ENCODE measurements at places on chromosomes 3 and 15.

- DNase-seq: no peak
These were observed 318.4 kb upstream of the TRIM42 start for GRCh38 chr3:140359233-140359995.

GRCh38 chr3:11850003-11850402 lies 3.3 kb upstream of the TAMM41 start:
- DNase-seq: no peak

- DNase-seq: no peak
These were observed 39.9 kb upstream of the SKOR1 start for GRCh38 chr15:67785431-67785830.

- DNase-seq: no peak
These were observed 151.2 kb upstream of the TMCO5A start for GRCh38 chr15:37783290-37783689.

DNA sequence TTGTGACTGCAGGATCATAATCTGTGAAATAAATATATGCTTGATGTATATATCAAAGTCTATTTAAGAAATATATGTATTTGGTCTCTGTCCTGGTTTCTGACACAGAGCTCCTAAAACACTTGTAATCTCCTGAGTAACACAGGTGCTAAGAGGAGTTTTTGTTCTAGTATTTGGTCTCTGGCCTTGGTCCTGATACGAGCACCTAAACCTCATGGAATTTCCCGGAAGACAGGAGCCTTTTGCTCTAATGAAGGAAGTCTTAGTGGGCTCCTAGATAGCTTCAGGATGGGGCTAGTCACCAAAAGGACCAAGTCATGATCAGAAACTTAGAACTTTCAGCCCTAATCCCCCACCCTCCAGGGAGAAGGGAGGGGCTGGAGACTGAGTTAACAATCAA lies 19.2 kb upstream of the MUSTN1 start:
- DNase-seq: no peak

Measured in femur (tissue), 1 donor.